ENCODE measurements at places on chromosomes 4 and X.

DNA sequence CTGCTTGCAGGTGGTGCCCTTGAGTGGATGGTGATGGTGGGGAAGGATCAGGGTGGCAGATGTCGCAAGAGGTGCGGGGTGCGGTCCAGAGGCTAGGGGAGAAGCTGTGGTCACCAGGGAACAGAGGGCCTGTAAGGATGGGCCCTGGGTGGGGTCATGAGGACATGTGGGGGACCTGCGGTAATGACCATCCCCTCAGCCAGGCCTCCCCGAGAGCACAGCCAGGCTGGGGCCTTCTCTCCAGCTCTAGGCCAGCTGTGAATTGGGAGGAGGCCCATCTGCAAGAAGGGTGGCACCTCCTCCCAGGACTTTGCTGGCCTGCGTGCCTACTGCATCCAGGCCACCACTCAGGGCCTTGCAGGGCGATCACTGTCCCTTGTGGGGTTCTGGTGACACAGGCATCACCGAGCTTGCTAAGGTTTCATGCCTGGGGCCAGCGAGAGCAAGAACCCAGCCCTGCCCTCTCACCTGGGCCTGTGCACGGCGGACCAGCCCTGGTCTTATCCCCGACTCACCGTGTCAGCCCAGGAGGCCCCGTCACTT lies 34.1 kb upstream of the MXD4 start:
- no peak for DNase-seq

DNA sequence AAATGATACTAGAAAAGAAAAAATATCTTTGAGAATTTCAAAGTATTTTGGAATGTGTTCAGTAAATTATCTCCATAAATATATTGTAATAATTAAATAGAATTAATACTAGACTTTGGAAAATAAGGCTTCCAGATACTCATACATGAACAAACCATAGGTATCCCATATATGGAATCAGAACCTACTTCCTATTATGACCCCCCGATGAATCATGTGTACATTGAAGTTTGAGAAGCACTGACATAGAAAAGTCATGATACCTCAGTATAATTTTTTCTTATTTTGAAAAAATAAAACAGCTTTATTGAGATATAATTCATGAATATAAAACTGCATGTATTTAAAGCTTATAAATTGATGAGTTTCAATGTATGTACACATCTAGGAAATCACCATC lies 27.2 kb upstream of the SMARCA5 start:
- no peak for DNase-seq

DNA sequence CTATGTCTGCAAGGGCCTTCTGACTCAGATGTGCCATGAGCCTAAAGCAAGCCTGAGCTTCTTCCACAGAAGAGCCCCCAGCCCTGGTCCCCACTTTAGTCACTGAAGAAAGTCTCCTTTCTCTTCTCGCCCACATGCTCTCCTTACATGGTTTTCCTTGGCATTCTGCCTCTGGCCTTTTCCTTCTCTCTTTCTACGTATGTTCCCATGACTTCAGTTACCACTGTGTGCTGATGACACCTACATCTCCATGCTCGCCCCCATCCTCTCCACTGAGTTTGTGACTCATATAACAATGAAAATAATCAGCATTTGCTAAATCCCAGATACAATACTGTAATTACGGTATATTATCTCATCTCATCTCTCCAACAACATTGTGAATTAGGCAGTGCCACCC lies 149.3 kb downstream of the AMMECR1 start:
- no peak for DNase-seq

- no peak for DNase-seq
Observed at GRCh38 chr4:174531486-174531885, 9.2 kb upstream of the HPGD start.

- DNase-seq, result no peak
Observed at GRCh38 chrX:97358941-97359340, 475.2 kb downstream of the RPA4 start.

DNA sequence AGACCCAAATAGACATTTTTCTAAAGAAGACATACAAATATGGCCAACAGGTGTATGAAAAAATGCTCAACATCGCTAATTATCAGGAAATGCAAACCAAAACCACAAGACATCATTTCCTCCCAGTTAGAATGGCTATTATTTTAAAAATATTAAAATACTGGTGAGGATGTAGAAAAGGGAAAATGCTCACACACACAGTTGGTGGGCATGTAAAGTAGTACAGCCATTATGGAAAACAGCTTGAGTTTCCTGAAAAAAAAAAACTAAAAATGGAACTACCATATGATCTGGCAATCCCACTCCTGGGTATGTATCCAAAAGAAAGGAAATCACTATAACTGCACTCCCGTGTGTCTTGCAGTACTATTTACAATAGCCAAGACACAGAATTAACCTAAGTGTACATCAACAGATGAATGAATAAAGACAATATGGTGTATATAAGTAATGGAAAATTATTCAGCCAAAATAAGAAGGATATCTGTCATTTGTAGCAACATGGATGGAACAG lies 128.9 kb upstream of the DKK2 start:
- DNase-seq, result no peak

GRCh38 chr4:808860-809570 lies 16.9 kb downstream of the CPLX1 start:
- DNase-seq, result no peak
